A549 (cell line): ENCODE measurements at places on chromosomes 7 and 10.

DNA sequence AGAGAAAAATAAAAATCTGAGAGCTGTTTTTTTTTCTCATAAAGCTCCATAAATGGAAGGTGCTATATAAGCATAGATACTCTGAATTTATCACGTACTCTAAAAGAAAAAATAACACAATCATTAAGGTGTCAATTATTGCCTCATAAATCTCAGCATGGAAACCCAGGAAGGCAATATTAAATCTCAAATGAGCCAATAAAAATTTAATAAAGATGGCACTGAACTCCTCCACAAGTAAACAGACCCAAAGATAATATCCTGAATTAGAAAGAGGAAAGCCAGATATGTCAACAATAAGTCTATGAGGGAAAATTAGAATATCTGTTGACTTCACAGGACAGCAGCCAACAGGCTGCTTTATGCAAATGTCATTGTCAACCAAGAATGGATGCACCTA, 66.5 kb downstream of the CDK6 start:
- no peak for DNase-seq

- no peak for DNase-seq
Observed at GRCh38 chr10:47045331-47045861, 134.2 kb downstream of the PTPN20 start.

DNA sequence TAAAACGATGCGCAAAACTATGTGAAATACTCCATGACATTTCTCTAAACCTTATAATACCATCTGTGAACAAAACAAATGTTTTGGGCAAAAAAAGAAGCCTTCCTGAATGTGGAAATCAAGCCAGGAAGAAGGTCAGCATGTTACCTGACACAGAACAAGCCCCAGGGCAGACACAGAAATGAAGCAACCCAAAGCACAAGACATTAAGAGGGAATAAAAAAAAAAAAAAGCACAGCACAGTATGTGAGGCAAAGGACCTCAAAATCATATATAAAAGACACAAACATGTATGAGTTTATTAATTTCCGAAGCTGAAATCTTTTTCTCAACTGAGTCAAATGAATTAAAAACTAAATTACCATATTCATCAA, 161.8 kb downstream of the SKIDA1 start:
- no peak for DNase-seq

DNA sequence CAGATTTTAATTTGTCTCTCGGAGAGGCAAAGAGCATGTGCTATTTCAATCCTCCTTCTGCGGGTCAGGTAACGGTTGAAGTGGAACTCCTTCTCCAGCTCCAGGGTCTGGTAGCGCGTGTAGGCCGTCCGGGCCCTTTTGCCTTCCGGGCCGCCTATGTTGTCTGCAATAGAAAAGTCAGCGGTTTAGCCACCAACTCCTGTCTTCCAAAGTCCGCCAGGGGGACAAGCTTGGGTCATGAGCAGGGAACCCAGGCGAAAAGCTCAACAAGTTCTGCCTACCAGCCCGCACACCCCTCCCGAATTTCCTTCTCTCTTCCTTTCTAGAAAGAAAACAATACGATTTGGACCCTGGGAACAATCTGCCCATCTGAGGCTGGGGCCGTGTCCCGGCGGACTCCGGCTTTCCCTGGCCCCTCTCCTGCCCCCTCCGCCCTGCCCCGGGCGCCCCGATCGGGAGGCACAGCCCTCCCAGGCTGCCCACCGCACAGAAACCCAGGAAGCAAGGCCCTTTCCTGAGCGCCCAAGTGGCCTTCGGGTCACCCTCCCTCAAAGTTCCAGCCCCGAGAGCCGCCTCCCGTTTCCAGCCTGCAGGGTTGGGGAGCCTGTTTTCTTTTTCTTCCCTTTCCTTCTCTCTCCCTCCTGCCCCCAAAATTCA, 1.4 kb downstream of the HOXA5 start:
- DNase-seq = peak; percentile 87

DNA sequence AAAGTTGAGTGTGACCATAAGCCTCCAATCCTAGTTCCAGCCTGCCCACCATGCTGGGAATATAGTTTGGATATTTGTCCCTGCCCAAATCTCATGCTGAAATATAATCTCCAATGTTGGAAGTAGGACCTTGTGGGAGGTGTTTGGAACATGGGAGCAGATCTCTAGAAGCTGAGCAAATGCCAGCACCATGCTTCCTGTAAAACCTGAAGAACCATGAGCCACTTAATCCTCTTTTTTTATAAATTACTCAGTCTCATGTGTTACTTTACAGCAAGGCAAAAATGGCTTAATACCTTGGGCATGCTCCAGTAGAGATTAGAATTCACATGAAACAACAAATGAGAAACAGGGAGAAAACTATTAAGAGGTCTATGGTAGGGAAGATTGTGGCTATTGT, 27.2 kb downstream of the STEAP1 start:
- DNase-seq = no peak

DNA sequence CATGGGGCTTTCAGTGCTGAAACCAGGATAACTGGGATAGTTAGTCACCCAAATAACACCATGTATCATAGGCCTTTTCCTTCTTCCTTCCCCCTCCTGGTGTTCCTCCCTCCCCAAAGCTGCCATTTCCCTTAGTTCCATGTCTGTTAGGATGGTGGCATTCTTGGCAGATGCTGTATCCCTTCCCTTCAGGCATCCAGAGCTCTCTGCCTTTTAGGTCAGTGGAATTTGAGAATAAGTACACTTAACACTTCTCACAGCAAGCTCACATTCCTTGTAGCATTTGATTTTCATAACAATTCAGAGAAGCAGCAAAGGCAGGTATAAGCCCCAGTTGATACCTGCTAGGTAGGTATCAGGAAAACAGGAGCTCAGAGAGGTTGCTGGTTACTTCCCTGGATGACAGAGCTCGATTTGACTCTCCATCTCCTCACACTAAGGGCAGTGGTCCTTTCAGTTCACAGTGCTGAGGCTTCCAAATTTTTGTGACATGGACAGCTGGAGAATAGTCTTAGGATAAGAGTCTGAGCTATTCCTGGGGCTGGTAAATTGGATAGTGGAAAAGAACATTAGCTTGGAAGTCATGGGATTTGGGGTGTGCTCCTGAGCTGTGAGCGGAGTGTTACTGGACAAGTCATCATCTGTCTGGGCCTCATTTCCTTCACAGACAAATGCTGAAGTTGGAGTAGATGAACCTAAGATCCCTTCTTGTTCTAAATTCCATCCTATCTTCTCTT, 108.7 kb upstream of the RHOBTB1 start:
- DNase-seq = no peak

GRCh38 chr10:119546009-119546408, 3.5 kb upstream of the RGS10 start:
- DNase-seq = no peak

DNA sequence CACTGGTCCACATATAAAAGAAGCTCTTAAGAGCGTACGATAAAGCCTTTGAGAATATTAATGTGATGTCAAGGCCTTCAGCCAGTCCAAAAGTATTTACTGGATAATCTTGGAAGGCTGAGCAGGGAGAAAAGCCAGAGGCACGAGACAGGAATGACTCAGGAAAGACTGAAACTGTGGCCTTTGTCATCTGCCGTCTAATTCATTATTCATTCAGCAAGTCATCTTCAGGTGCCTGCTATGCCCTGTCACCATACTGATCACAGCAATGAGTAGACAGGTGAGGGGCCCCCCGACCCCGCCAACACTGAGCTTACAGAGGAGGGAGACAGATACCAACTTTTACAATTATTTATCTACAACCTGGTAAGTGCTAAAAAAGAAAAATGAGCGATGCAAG, 78.9 kb downstream of the VOPP1 start:
- no peak for DNase-seq

DNA sequence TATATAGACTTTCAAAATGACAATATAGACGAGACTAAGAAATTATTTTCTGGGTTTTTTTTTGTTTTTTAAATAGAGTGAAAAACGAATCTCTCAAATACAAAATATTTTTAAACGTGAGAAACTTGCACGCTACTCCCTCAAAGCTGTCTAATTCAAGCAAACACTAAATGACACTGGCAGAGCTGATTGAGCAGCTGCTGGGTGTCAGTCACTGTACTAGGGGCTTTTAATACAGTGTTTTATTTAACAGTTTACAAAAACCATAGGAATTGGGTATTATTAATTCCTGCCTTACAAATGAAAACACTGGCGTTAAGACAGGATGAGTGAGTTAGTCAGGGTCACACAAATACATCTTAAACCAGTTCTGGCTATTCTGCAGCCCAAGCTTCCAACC, 1209.6 kb upstream of the C7orf33 start:
- DNase-seq = no peak

DNA sequence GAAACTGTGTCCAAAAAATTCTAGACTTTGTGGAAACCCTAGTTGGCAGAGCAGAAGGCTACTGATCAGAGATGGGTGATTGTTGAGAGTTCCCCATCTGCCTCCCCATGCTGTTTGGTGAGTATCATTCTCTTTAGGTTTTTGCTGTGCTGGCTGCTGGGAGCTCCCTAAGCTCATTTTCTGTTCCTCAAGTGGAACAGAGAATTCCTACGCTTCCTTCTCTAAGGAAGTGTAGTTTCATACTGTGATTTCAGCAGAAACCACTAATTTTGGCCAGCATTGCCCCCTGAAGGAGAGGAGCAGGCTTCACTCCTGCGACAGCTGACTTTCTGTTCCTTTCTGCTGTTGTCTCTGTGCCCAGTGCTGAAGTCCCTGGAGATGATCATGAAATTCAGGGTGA, 355.3 kb upstream of the NPVF start:
- no peak for DNase-seq

DNA sequence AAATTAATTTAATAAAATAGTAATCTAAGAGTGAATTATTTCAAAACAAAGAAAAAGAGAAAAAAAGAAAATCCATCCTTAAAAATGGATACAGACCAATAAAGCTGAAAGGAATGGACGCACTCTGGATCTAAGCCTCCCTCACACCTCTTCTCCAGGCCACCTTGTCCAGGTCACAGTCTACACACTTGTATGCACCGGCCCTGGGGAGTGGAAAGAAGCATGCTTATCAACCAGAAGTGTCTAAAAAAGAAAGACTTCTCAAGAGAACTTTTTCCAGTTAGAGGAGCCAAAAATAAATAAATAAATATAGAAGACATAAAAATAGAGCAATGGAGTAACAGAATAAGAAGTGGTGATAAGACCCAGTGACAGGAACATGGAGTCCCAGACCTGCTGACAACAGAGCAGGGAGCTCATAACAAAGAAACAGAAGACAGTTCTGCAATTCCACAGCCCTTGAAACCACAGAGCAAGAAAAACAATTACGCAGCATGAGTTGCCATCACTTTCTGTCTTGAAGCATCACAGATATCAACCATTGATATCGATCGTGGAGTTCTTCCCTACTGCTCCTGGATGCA, 311.7 kb upstream of the NFE2L3 start:
- DNase-seq = no peak
